ENCODE measurements at places on chromosomes 11 and 22.

DNA sequence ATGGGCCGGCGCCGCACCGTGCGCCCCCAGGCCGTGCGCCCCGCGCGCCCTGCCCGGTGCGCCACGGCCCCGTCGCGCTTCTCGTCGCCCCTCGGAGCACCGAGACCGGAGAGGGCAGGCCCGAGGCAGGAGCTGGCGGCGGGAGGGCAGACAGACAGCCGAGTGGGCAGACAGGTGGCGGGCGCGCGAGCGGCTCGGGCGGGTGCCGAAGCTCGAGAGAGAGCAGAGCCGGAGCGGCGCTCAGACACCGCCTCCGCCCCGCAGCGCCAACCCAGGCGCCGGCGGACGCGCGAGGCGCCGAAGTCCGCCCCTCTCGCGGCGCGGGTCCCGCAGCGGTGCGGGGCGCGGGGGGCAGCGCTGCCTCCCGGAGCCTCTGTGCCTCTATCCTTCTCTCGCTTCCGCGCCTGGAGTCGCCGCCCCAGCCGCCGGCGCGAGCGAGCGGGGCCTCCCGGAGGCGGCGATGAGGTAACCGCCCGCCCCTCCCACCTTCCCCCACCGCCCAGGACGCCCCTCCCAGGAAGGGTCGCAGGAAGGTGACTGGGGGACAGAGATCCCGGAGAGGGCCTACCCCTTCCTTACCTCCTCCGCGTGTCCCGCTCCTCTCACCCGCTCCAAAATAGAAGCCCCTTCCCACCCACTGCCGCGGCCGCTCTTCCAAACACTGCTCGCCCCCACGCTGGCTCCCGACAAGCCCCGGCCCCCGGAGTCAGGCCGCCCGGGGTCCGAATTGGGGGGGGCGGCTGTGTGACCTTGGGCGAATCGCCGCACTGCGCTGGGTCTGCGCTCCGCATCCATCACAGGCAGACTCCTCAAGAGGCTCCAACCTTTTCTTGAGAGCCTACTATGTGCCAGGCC is at the start of gene RASL10A:
RASL10A (minus strand) TSS at position 412 of the 855 bp plus-strand sequence. CDS start 451 bp downstream, outside the sequence.
- no peak for DNase-seq

GRCh38 chr11:13338019-13338426 is 60.4 kb downstream of the BMAL1 start:
- peak; percentile 71 for DNase-seq

GRCh38 chr11:134207538-134208239 is 16.1 kb downstream of the NCAPD3 start:
- DNase-seq, result peak; percentile 18

DNA sequence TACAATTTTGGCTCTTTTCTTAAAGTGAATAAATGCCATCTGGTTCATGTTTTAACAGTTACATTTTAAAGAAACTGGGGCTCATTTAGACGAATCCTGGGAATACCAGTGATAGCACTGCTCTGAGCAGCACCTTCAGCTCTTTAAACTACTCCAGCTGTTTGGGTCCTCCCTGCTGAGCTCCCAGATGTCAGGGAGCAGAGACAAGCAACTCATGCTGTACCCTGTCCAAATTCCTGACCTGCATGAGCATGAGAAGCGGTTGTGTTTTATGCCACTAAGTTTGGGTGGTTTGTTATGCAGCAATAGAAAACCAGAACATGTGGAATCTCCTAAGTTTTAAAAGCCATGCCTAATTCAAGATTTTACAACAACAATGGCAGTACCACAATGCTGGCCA is 90.0 kb downstream of the FDX1 start:
- DNase-seq, result no peak

GRCh38 chr11:10632483-10632882 is 61.1 kb downstream of the IRAG1 start:
- no peak for DNase-seq

DNA sequence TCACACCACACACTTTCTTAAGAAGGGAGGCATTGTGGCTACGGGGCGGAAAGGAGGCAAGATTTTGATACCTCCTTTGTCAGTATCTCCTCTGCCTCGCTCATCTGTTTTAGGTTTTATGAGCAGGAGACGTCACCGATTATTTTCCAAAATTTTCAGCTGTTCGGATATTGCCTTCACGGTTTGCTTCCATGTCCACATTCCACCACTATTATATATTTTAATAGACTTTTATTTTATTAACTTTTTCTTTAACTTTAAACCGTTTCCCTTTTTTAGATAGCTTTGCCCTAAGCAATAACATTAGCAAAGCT is 33.7 kb upstream of the CREB3L1 start:
- DNase-seq, result no peak

- no peak for DNase-seq
Measured at GRCh38 chr11:126843096-126843495, 157.5 kb downstream of the KIRREL3 start.

GRCh38 chr11:102267609-102268008 is 49.7 kb upstream of the BIRC3 start:
- peak; percentile 71 for DNase-seq

- DNase-seq, result no peak
Measured at GRCh38 chr11:727281-727701, 20.0 kb upstream of the TALDO1 start.

DNA sequence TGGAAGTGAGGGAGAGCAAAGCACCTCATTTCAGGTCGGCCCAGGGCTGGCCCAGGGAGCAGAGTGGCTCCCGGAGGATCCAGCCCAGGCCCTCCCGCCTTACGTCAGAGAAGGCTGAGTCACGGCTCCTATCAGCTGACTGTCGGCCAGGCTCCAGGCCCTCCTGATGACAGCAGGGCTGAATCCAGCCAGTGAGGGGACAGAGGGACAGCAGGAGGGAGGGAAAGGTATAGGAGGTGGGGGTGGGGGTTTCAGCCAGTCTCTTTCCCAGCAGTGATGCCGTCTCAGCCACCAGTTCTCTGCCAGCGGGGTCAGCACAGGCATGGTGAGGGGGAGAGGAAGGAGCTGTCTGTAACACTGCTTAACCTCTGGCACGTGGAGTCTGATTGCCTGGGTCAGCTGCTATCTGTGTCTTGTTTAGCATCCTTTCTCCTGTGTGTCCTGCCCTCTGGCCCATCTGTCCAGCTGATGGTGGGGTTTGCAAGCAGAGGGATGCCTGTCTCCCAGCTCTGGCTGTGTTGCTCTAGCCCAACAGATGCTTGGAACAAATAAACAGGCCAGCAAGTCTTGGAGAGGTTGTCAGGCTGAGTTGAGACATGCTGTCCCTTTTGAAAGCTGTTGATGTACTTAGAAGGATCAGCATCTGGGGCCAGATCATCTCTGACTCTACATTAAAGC is 74.0 kb downstream of the ADAMTS15 start:
- peak; percentile 90 for DNase-seq

DNA sequence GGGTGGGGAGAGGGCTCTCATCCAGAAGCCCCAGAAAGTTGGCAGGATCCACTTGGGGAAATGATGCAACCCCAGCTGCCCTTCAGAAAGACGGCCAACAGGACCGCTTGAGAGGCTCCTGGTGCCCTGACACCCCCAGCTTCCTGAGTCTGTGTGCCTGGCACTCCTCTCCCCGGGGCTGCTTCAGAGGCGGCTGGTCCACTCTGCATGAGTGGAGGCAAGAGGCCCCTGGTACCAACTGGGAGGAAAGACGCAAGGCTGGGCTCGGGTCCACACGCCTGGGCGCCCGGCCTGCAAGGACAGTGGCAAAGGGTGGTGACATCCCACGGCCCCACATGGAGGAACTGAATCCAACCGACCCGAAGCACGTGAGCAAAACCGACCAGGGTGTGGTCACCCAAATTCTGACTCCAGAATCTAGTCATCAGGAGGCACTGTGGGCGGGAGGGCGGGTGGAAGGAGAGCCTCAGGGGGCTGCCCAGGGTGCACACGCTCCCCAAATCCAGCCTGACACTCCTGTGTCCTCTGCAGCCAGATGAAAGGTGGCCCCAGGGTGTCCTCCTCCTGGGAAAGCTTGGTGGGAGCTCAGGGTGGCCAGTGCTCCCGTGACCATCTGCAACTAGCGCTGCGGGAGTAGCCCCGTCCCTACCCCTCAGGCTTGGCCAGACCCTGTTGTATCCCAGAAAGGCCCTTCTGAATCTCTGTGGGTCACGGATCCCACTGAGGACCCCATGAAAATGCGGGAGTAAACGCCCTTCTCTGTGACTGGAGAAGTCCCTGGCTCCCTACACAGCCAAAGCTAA is 3.7 kb downstream of the RNH1 start:
- DNase-seq, result no peak

All from EL (cell line).